ENCODE measurements at places on chromosomes 5 and 9.

- DNase-seq, result no peak
These were observed 369.5 kb downstream of the TMEM167A start for GRCh38 chr5:82707741-82708140.

DNA sequence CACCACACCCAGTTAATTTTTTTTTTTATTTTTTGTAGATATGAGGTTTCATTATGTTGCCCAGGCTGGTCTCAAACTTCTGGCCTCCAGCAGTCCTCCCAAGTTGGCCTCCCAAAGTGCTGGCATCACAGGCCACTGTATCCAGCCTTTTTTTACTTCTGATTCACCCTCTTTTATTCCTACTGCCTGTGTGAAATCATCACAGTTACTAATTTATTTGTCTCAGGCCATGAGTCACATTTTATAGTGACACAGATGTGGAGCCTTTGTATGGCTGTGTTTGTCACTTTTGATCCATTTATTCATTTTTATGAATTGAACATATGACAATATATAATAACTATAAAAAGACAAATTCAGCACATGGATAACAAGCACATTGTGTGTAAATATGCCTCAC, 67.1 kb upstream of the SNX2 start:
- DNase-seq, result no peak

DNA sequence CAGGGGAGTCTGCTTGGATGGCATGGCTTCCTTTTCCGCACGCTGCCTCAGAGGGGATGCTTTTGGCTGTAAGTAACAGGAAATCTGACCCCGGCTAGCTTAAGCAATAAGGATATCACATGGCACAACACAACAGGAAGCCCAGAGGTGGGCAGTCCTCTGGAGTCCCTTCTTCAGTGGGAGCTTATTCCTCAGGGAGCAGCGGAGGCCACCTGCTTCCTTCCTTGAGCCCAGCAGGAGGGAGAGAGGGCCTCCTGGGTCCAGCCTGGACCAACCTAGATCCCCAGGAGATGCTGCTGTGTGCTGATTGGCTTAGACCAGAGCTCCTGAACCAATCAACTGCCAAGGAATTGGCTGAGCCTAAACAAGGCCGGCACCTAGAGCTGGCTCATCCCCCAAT, 66.3 kb downstream of the C9orf50 start:
- DNase-seq, result no peak

GRCh38 chr9:97373331-97373730, 38.6 kb upstream of the TDRD7 start:
- DNase-seq, result no peak

GRCh38 chr9:134025606-134026541, 593 bp downstream of the BRD3OS start:
- no peak for DNase-seq

- no peak for DNase-seq
These were observed 7.1 kb upstream of the RPS23 start for GRCh38 chr5:82285206-82285605.

GRCh38 chr5:5326115-5326758, 96.2 kb upstream of the ICE1 start:
- DNase-seq, result no peak

DNA sequence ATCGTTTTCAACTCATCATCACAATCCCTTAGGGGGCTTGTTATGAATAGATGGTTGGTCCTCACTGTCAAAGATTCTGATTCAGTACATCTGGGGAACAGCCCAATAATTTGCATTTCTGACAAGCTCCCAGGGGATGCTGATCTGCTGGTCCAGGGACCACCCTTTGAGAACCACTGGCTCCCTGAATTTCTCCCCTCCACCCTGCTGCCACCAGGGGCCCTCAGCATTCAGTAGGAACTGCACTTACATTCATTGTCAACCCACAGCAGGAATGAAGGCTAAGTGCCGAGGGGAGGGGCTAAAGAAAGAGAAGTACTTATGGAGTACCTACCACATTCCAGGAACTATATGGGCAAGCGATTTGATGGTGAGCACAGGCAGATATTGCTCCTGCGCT, 85.9 kb downstream of the BOD1 start:
- DNase-seq, result no peak

GRCh38 chr5:124843596-124843899, 97.1 kb upstream of the ZNF608 start:
- DNase-seq, result no peak

- DNase-seq, result no peak
These were observed 94.3 kb downstream of the PRKACG start for GRCh38 chr9:68919661-68920060.

DNA sequence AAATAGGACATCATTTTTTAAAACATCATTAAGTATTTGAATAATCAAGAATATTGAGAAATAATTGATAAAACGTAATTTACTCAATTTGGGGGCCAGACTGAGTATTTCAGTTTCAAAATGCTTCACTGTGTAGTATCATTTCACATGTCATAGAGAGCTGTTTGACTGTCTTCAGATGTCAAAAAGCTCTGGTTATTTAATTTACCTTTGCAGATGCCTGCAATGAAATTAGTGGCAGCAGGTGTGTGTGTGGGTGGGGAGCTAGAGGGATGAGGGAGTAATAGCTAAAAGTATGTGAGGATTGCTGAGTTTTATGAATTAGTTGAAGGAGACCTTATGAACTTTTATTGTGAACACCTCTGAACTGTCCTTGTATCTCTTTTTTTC, 567.2 kb upstream of the MEF2C start:
- no peak for DNase-seq

- no peak for DNase-seq
These were observed 120.5 kb downstream of the PAX5 start for GRCh38 chr9:36913393-36914211.

GRCh38 chr9:86903734-86904085, 43.6 kb downstream of the GAS1 start:
- no peak for DNase-seq

- DNase-seq, result no peak
These were observed 10.8 kb upstream of the MGAT1 start for GRCh38 chr5:180813420-180813819.

DNA sequence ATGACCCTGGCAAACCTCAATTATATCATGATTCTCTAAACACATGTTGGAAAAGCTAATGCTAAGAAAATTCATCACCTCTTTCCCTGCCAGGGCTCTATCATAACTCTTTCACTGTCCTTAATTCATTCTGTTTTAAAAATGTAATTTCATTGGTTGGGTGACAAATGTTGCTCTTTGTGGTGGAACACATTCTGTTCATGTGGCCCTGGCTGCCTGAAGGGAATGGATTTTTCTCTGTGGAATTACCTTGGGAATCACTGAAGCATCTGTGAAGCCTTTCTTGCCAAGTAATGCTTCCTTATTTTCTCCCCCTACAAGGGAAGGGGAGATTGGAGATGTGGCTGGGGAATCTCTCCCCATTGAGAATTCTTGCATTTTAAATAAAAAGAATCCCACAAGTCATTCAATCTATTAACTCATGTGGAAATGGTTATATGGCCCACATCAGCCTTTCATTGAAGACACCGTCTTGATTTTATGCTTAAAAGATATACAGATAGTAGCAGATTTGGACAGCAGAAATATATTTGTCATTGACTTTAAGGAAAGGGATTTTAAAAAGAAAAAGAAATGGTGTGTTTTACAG, 201.8 kb upstream of the NMUR2 start:
- no peak for DNase-seq

DNA sequence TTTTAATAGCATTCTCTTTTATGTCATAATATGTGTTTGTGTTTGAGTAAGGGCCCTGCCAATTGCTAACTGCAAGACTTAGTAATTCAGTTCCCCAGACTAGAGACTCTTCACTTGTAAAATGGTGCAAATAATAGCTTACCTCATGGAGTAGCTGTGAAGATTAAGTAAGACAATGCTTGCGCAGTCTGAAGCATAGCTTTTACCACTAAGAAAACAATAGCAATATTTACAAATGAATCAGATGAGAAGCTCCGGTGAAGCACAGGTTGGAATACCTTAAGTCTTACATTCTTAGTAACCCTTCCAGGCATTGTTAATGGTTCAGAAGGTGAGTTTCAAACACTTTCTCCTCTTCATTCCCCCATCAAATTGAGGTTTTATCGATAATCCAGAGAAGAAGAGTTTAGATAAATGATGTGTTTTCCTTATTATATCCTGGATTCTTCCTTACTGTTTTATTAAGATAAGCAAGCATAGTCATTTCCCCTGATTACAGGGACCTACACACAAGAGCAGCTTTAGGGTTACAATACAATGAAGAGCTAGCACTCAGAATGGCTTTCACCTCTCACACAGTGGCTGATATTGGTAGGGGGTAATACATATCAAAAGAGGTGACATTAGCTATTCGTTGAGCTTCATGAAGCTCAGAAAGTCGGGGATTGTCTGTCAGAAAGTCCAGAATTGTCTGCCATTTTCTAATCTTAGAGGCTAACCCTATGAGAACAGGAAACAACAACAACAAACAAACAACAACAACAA, 96.4 kb upstream of the EDIL3 start:
- no peak for DNase-seq

- peak; percentile 93 for DNase-seq
These were observed 63.7 kb upstream of the ANGPTL2 start for GRCh38 chr9:127185931-127186781.

DNA sequence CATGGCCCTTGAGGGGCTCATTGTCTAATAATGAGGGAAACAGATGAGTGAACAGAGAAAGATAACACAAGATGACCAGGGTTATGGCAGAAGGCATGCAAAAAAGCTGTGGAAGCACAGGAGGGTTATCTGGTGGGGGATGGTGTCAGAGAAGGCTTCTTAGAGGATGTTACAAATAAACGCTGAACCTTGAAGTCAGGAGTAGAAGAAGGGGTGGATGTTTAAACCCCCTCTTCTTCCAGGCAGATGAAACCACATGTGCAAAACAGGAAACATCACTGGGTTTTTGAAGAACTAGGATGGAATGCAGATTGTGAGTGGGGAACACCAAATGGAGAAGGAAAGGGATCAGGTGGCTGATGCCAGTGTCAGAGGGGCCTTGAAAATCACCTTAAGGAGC, 41.8 kb upstream of the NR5A1 start:
- no peak for DNase-seq

DNA sequence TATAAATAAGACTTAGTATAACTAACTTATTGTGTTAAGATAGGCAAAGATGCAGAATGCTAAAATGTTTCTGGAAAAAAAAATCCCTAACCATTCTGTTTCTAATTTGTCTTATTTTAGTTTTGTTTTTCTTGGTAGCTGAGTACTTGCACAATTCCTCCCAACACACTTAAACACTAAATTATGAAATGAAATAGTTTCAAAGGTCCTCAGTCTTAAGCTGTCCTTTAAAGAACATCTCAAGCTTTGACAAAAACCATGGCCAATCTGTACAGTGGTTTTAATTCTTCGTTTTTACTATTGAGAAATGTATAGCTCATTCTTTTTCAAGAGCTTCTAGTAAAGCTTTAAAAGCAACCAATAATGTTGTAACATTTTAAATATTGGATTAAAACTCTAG, 171.5 kb downstream of the EDIL3 start:
- no peak for DNase-seq

DNA sequence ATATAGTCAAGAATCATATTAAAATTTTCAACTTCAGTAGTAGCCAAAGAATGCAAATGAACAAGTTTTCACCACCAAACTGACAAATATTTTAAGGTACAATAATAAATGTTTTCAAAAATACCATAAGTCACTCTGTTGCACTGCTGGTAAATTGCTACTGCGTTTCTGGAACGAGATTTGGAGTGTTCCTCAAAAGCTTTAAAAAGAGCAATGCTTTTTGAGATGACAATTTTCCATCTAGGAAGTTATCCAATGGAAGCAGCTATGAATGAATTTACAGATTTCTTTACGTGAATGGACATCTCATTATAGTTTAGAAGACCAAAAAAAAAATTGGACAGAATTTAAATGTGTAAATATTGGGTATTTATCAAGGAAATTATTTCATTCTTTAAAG, 173.2 kb upstream of the OR13F1 start:
- DNase-seq, result no peak

- no peak for DNase-seq
These were observed 40.2 kb downstream of the NTNG2 start for GRCh38 chr9:132201780-132202703.

- peak; percentile 9 for DNase-seq
These were observed 926.3 kb upstream of the ARRDC3 start for GRCh38 chr5:92309336-92309991.

DNA sequence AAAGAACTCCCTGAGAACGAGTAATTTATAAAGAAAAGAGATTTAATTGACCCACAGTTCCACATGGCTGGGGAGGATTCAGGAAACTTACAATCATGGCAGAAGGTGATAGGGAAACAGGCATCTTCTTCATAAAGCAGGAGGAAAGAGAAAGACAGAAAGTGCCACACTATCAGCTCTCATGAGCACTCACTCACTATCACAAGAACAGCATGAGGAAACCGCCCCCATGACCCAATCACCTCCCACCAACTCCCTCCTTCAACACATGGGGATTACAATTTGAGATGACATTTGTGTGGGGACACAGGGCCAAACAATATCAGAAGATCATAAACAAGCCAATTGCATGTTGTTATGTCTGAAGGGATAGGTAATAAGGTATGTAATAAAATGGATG, 935.9 kb upstream of the COX7C start:
- no peak for DNase-seq

DNA sequence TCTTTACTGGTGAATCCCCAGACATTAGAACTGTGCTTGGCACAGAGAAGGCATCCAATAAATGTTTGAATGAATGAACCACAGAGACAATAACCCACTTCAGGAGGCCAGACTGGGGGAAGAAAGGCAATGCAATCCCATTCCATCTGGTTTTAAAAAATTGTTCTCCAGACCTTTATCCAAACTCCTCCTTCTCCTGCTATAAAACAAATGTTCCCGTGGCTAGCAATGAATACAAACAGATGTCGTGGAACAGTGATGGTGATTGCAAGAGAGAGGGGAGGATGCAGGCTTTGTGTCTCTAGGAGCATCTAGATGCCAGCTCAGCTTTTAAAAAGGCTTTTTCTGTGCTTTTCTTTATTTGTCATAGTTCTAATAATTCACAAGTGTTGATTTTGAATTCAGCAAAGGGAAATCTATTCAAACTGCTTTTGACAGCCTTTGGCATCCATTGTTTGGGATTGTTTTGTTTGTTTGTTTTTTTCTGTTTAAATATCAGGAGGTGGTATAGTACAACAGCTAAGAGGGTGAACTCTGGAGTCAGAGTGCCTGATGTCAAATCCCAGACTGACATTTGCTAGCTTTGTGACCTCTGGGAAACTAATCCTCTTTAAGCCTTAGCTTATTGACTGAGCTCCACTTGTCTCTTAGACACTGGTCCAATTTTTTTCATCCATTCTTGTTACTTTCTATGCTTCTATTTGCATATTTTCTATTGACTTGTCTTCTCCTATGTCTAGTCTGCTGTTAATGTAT, 59.1 kb downstream of the TNFSF15 start:
- DNase-seq, result peak; percentile 47

- no peak for DNase-seq
These were observed 231.4 kb downstream of the MARCHF11 start for GRCh38 chr5:15948190-15948589.

DNA sequence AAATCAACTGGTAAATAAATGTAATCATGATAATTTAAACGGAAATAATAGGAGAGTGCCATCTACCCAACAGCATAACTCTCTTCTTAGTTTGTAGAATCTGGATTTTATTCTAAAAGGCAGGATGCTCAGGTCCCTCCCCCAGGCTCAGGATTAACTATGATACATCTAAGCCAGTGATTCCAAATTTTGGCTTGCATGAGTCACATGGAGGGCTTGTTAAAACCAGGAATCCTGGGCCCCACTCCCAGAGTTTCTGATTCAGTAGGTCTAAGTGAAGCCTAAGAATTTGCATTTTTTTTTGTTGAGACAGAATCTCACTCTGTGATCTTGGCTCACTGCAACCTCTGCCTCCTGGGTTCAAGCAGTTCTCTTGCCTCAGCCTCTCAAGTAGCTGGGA, 62.3 kb upstream of the ZFR start:
- peak; percentile 89 for DNase-seq
